ENCODE measurements at places on chromosomes 2 and 18.

DNA sequence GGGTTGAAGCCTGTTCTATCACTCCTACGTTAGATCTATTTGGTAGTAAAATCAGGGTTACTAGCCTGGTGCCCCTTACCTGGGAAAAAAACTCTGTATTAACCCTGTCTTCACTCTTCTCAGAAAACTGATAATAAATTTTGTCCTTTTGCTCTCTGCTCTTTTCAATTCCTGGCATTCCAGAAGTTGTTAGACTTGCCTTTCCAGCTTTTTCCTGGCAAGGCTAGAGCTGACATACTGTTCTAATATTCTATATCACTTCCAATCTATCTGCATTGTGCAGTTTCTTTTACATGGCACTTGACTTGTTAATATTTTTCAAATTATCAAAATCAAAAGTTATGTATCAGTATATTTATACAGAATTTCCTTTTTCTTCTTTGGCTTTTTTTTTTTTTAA, 162.2 kb downstream of the FIGN start:
- DNase-seq: peak; percentile 34

DNA sequence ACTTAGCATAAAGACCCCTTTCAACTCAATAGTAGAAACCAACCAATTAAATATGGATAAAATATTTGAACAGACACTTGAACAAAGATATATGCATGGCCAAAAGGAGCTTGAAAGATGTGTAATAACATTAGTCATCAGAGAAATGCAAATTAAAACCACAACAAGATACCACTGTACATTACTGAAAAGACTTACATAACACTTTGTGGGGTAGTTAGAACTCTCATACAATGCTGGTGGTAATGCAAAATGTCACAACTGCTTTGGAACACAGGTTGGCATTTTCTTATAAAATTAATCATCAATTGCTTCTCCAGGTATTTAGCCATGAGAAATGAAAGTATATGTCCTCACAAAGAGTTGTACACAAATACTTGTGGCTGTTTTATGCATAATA, 60.7 kb downstream of the TTC27 start:
- no peak for DNase-seq

- DNase-seq: no peak
These were observed 1740.2 kb upstream of the CELF4 start for GRCh38 chr18:39305766-39306165.

DNA sequence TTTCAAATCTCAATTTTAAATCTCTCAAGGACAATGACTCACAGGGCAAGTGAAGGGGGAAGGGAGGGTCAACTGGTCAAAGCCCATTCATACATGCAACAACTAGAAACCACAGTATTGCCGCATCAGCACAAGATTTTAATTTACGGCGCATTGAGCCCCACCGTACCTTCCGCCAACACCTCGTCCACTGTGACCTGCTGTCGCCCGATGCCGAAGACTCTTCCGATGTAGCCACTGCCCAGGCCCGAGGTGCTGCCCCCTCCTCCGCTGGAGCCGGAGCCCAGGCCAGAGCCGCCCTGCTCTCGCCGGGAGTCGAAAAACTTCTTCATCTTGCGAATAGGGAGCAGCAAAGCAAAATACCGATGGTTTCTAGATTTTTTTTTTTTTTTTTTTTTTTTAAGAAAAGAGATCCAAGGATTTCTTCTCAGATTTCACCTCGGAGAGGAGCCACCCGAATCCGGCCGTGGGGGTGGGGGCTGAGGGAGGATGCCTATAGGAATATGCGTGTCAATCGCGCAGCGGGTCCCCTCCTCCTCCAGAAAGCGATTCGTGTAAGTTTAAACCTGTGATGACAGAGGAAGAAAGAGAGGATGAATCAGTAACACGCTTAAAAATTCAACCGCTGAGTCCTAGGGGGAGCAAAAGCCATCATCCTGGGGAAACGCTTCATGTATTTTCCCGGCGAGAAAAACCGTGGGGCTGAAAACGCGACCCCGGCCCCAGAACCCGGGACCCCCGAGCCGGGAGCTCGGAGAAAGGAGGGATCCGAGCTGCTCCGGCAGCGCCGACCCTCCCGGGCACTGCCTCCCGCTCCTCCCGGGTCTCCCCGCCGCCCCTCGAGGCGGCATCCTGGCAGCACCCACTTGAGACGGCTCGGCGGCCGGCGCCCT, 584 bp downstream of the AAK1 start:
- DNase-seq: peak; percentile 93

GRCh38 chr2:183292028-183292427, 167.8 kb downstream of the NUP35 start:
- no peak for DNase-seq

- DNase-seq: no peak
These were observed 87.9 kb upstream of the LRRTM1 start for GRCh38 chr2:80392441-80392840.

- no peak for DNase-seq
These were observed 8.1 kb downstream of the TDRD15 start for GRCh38 chr2:21131861-21132260.

DNA sequence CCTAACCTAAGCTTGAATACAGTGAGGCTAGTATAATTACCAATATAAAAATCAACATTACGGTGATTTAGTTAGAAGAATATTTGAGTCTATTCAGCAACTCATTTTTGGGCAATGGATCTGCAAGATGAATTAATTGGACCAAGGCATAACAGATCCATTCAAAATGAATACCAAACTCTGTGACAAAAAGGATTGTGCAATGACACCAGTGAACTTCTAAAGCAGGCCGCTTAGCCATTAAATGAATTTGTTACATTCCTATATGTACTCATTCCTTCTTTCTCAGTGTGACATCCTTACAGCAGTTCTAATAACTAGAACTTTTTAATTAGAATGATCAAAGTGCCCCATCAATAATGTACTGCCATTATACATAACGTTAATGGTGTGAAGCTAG, 44.3 kb downstream of the ZC3H15 start:
- DNase-seq: no peak

DNA sequence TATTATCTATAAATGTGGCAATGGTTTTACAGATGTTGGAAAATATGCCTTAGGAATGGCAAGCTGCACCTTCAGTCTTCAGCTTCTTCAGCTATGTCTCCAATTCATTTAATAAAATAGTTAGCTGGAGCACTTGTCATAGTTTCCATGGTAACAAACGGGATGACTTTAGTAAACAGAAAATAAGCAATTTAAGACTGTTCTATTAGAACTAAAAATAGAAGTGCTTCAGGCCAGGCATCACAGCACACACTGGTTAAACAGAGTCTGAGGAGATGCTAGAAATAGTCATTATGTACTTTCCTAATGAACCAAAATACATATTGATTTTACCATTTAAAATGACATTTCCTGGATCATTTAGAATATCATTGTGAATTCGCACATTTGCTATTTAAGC, 195.0 kb downstream of the GCA start:
- DNase-seq: peak; percentile 11

DNA sequence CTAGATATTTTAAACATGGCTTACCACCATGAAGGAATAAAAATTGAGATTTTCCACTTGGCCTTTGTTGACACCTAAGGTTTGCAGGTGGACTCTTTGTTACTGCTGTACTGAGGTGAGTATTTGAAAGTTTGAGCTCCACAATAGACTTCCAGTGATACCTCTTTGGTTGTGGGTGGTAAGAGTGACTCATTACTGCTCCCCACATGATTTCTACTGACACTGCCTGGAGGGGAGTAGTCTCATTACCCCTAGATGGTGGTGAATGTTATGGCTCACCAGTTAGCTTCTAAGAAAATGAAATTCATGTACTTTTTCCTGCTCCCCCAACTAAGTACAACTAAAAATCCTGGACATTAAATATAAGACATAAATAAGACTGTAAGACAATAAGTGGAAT, 1183.1 kb upstream of the TMEFF2 start:
- DNase-seq: no peak

GRCh38 chr2:240278661-240279060, 138.2 kb upstream of the OTOS start:
- no peak for DNase-seq

DNA sequence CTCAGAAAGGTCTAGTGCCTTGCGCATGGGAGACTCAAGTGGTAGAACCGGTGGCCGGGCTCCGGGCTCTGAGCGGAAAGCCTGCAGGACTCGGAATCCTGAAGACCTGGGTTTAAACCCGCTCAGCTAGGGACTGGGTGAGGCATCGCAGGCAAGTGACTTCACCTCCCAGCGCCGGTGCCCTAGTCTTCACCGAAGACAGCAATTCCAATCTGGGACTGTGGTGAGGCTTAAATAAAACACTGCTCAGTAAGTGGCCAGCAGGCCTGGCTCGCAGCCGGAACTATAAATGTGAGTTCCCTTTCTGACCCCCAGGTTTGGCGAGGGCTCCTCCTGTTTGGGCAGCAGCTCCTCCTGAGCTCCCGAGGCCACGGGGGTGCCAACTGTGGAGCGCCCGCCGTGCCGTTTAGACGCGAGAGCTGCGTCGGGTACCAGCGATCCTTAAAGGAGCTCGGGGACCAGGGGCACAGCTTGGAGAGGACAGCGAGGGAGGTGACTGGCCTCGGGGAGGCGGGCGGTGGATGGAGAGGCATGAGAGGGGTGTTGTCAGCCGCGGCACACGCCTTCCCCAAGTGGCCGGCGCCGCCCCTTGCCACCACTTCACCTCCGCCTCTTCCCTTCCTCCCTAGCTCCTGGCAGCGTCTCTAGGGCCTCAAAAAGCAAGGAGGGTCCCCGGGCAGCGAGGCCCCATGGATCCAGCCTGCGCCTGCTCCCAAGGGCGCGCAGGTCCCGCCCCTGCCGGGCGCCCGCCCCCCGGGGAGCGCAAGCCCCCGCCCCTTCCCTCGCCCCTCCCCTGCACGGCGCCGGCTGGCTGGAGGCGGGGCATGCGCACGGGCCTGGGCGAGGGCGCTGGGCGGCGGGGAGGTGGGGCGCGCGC, 757 bp upstream of the MTCL1 start:
- peak; percentile 92 for DNase-seq

- DNase-seq: peak; percentile 21
These were observed 19.7 kb downstream of the VIL1 start for GRCh38 chr2:218438596-218438995.

GRCh38 chr2:28567061-28567471, 71.2 kb downstream of the PLB1 start:
- DNase-seq: peak; percentile 67

- DNase-seq: peak; percentile 51
These were observed 1.6 kb downstream of the CDH2 start for GRCh38 chr18:28175150-28175929.

- DNase-seq: peak; percentile 37
These were observed 62.1 kb upstream of the PGAP1 start for GRCh38 chr2:196988639-196989038.

- DNase-seq: no peak
These were observed 585.1 kb upstream of the NETO1 start for GRCh38 chr18:73452866-73453265.
